RKO (cell line): ENCODE measurements at places on chromosomes 1 and 21.

- no peak for DNase-seq
These were observed 145.3 kb upstream of the NCAM2 start for GRCh38 chr21:20852866-20853265.

GRCh38 chr1:183040547-183040971 lies 17.3 kb downstream of the LAMC1 start:
- no peak for DNase-seq

GRCh38 chr1:244291236-244292201 lies 160.2 kb downstream of the ADSS2 start:
- no peak for DNase-seq

GRCh38 chr1:114011796-114012195 lies 32.5 kb downstream of the OLFML3 start:
- no peak for DNase-seq

DNA sequence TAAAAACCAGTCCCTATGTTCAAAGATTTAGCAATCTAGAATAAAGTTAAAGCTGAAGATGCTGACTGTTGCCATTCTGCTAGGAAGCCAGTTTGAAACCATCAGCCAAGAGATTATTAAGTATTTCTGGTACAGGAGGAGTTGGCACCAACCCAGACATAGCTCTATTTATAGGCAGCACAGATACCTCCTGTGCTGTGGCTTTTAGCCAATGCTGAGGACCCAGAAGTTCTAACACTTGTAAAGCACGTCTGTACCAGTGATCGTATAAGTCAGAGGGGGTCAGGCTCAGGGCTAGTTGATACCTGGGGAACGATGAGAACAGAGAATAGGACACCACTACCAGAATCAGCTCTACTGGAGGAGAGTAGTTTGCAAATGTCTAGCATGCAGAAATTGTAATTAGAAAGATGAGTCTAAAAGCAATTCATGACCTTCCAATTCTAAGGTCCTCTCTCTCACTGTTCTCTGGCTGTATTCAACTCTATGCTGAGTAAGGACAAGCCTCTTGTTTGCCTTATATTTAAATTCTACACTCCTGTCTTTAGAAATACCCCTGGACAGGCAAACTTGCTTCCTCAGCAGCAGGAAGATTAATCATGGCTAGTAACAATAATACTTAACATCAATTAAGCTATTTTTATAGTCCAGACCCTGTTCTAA lies 96.8 kb upstream of the PALMD start:
- DNase-seq, result no peak

DNA sequence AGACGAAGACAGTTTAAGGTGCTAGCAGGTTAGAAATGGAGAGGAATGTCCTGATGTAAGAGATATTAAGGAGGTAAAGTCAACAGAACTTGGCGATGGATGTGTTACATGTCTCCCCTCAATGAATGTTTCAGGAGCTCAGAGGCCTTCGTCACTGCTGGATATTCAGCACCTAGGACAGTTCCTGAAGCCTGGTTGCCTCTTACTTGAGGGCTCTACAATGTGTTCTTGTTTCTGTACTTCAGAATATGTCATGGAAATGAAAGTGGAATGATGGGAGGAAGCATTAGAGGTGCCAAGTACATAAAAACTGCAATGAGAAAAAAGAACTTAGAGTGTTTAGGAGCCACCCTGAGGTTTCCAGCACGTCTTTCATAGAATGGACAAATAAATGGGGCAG lies 17.7 kb downstream of the TNR start:
- peak; percentile 69 for DNase-seq

DNA sequence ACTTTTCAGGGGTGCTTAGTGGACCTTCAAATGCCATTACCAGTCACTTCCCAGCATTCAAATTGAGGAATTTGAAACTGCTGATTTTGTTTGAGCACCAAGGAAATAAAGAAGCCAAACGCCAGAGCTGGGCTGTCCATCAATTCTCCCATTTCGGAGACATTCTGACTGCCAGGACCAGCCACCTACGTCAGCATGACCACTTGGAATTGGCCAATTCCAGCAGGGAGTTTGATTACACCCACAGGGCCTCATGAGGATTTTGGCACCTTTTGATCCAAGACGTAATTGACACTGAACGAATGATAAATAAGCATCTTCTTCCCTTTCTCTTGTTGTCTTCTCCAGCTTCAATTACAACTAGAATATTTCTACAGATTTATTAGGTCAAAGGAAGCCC lies 40.2 kb downstream of the GREM2 start:
- no peak for DNase-seq

DNA sequence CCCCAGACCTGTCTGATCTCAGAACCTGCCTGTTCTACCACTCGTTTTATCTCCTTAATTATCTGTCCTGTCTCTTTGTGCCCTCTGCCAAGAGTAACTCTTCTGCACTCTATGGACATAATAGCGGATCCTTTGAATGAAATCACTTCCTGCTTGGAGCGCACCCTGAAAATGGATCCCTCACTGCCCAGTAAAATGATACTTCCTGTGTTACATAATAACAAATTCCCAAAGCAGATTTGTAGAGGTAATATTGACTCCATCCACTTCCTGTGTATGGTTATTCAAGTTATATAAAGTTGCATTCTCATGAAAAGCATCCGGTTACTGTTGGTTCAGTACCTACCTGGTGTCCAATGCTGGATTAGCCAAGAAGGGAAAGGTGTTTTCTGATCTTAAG lies 246.0 kb downstream of the TRABD2B start:
- DNase-seq, result peak; percentile 35

DNA sequence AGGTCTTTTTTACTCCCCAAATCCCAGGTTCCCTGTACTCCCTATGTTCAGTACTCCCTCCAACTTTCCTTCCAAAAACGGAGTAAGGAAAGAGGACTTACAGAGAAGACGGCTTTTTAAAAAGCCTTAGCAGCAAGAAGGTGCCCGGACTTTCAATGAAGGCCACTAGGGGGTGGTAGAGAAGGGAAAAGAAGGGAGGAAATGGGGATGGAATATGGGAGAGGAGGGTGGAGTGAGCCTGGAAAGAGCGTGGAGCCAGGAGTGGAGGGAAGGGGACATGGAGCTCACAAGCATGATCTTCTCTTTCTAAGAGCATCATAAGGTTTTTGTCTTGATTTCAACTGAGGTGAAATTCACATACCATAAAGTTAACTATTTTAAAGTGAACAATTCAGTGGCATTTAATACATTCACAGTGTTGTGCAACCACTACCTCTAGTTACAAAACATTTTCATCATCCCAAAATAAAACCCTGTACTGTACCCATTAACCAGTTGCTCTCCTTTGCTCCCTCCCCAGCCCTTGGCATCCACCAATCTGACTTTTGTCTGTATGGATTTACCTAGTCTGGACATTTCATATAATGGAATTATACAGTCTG lies 129.9 kb downstream of the ZNF281 start:
- DNase-seq, result peak; percentile 16

DNA sequence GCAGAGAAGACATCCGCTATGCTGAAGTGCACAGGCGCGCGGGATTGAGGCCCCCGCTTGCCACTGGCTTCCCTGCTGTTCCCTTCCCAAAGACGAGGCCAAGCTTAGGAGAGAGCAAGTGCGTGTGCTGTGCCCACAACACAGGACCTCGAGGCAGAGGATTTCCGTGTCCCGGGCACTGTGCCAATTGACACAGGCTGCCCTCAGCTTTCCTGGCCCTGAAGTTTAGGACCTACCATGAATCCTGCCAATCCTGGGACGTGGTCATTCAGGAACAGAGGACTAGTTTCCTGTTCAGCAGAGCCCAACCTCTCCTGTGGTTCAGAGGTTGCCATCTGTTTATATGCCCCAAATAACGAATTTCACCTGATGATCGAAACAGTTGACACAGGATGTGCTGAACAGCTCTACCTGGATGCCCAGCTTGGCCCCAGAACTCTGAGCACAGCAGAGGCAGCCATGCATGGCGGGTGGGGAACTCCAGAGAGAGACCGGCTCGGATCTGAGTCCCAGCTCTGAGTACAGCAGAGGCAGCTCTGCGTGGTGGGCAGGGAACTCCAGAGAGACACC lies 22.0 kb downstream of the SLC37A1 start:
- no peak for DNase-seq

DNA sequence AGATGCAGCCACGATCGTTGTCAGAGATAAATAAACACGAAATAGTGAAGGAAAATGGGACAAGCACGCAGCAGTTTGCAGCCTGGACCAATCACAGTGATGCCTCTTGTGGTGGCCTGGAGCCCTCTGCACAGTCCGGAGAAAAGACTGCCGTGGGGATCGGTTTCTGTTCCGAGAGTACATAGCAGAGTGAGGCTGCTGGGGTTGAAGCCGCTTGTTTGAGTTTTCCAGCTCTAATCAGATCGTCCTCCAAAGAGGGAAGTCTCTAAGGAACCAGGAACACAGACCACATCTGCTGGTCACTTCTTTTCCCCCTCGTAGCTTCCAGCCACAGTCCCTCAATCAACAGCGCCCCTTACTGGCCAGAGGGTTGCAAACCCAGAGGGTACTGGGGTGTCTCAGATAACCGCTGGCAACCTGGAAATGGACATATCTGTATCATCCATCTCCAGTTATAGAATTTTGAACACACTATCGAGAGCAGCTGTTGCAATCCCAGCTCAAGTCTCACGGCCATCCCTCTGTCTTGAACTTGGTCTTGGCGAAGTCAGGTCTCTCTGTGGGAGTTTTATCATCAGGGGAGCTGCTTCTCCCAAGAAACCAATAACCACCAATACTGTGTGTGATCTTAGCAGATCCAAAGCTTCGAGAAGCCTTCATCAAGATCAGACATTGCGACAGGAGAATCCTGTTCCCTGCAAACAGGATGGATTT lies 57.4 kb downstream of the OLIG1 start:
- DNase-seq, result peak; percentile 51

GRCh38 chr21:46325073-46325912 lies 1.3 kb downstream of the PCNT start:
- peak; percentile 64 for DNase-seq

GRCh38 chr21:42698733-42699132 lies 45.3 kb downstream of the PDE9A start:
- no peak for DNase-seq

DNA sequence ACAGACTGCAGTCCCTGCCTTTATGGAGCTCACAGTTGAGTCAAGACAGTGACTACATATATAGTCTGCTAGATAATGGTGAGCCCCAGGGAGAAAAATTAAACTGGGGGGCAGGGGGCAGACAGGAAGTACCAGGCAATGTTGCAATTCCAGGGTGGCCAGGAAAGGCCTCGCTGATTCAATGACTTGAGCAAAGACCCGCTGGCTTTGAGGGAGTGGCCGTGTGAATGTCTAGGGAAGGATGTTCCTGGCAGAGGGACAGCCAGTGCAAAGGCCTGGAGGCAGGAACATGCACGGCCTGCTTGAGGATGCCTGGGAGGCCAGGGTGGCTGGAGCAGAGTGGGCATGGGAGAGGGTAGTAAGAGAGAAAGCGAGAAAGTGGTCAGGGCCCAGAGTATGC lies 23.0 kb upstream of the EPHA8 start:
- no peak for DNase-seq

DNA sequence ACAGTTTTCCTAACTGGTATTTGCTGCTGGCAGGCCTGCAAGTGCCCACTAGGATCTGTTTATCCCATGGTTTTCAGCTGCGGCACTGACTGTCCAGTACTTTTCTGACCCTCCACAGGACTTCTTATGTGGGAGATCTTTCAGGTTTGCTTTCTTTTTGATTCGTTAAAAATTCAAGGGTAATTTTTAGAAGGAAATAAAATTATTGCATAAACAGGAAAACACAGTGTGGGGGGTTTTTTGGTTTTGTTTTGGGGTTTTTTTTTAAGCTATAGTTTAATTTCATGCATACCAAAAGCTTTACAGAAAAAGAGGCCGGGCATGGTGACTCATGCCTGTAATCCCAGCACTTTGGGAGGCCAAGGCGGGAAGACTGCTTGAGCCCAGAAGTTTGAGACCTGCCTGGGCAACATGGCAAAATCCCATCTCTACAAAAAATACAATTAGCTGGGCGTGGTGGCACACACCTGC lies 3.6 kb downstream of the NIBAN1 start:
- DNase-seq, result no peak

DNA sequence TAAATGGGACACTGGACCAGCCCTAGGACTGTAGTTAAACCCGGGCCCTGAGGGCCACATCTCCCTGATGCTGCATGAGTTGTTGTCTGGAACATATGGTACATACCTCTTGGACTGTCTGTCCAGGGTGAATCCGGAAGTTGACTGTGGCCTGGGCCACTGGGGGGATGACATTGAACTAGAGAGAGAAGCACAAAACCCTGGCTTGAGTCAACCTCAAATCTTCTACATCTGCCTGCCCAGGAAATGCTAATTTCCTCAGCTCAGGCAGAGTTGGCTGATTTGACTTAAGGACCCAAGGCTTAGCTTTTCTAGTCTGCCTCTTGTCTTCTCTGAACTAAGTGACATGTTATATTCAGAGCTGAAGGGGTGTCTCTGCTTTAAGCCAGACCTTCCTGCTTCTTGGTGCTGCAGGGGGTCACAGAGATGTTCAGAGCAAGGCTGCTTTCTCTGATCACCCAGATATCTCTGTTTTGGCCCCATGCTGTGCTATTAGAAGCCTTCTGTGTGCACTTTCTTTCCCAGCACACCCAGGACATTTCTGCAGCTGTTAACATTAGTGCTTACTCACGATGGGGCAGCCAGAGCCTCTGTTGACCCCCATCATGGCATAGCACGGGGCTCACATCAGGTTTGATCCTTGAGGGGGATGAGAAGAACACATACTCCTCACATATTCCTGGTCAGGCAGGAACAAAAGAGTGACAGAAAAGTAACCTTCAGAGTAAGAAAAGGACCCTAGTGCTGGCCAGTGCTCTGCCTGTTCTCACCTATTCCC lies 9.6 kb downstream of the PM20D1 start:
- DNase-seq, result no peak

DNA sequence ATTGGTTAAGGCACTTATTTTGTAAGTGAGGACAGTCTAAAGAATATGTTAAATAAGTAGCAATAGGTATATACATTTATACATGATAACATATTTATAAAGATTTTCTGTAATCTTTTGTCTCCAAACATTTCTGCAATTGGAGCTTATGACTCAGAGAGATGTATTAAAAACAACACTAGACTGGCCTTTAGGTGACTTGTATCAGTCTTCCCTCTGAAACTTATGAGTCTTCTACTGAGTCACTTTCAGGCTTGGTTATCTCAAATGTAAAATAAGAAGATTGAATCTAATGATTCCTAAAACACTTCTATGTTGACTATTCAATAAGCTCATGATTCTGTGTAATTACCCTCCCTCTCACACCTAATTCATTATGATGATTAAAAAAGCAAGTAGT lies 672.6 kb upstream of the NEGR1 start:
- DNase-seq, result peak; percentile 7

DNA sequence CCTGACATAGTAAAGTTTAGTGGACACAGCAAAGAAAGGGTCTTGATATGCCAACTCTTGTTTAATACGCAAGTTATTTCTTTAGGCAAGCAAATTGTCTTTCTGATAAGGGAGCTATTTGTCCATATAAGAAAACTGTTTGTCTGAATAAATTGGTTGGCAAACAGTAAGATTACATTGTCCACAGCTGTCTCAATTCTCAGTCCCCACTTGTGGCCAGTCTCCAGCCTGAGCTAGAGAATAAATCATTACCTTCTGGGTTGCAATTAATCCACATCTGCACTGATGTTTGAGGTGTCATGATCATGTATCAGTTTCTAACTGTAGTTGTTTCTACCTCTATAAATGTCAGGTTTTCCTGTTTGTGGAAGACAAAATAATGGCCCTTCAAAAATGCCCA lies 60.0 kb upstream of the TNR start:
- DNase-seq, result no peak
